ENCODE measurements at places on chromosomes 3 and 15. TPM values are rescaled to one million over a fixed set of nuclear protein-coding genes. Genes with fewer than 3 reads are reported as not detected.

- peak; percentile 56 for DNase-seq
- H3K4me1 ChIP-seq = peaks cover 18% of the 10 kb centered on the region
- H3K4me3 ChIP-seq = peak overlapping the region; percentile 16
- no peaks in the 10 kb centered on the region for H3K36me3 ChIP-seq
These were observed 6.2 kb downstream of the MELTF start for GRCh38 chr3:197023241-197023997.

The FMN1 gene
- 1.6 TPM for total RNA-seq

- no peak for DNase-seq
- H3K4me3 ChIP-seq = no peak overlapping the region
- H3K4me1 ChIP-seq = no peaks in the 10 kb centered on the region
- H3K36me3 ChIP-seq = no peaks in the 10 kb centered on the region
- H3K27me3 ChIP-seq = no peaks in the 10 kb centered on the region
These were observed 27.3 kb downstream of the SERP1 start for GRCh38 chr3:150519026-150519425.

GRCh38 chr15:99925661-99926461, 192.6 kb upstream of the LYSMD4 start:
- H3K27ac ChIP-seq = peak overlapping the region; percentile 74
- no peaks in the 10 kb centered on the region for H3K36me3 ChIP-seq
- H3K4me3 ChIP-seq = peak overlapping the region; percentile 41
- peaks cover 13% of the 10 kb centered on the region for H3K4me1 ChIP-seq
- peak; percentile 73 for DNase-seq
- H3K27me3 ChIP-seq = peaks cover 4% of the 10 kb centered on the region

GRCh38 chr3:3355442-3355841, 176.0 kb upstream of the CRBN start:
- H3K4me3 ChIP-seq = no peak overlapping the region
- H3K4me1 ChIP-seq = peaks cover 7% of the 10 kb centered on the region
- H3K27me3 ChIP-seq = no peaks in the 10 kb centered on the region
- peak; percentile 10 for DNase-seq
- no peaks in the 10 kb centered on the region for H3K36me3 ChIP-seq

DNA sequence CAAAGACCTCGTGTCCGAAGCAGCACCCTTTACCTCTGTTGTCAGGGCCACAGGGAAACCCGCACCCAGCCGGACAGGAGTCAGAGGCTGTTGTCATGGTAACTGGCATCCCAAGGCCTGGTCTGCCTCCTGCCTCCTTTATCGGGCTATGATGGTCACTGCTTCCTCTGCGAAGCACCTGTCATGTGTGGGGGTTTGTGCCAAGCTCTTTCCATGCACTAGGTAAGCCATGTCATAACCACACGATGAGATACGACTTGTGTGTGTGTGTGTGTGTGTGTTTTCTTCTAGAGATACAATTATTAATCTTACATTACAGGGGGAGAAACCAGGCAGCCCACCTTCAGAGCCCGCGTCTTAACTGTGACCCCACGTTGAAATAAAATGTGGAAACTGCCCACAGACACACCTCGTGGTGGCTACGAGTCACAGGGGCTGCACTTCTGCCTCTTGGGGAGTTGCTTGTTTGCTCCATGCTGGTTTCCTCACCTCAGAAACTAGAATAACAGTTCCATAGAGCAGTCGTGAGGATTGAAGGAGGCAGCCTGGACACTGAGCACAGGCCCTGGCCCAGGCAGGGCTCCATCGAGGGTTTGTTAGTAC, 18.0 kb downstream of the ZDHHC19 start:
- no peaks in the 10 kb centered on the region for H3K27me3 ChIP-seq
- H3K4me1 ChIP-seq = peaks cover 39% of the 10 kb centered on the region
- peak overlapping the region; percentile 65 for H3K27ac ChIP-seq
- no peak overlapping the region for H3K4me3 ChIP-seq

The TRH gene
- 0.13 TPM for total RNA-seq

- no peaks in the 10 kb centered on the region for H3K27me3 ChIP-seq
- H3K36me3 ChIP-seq = no peaks in the 10 kb centered on the region
- DNase-seq = no peak
- H3K4me1 ChIP-seq = no peaks in the 10 kb centered on the region
These were observed 339.0 kb downstream of the IL5RA start for GRCh38 chr3:2771193-2771592.

- no peak for DNase-seq
- H3K27ac ChIP-seq = no peak overlapping the region
- no peak overlapping the region for H3K4me3 ChIP-seq
- H3K4me1 ChIP-seq = no peaks in the 10 kb centered on the region
- no peaks in the 10 kb centered on the region for H3K27me3 ChIP-seq
These were observed 327.8 kb upstream of the ATP11B start for GRCh38 chr3:182465301-182466185.

The ISLR2 gene
- 1.4 TPM for total RNA-seq

- no peaks in the 10 kb centered on the region for H3K36me3 ChIP-seq
- peak overlapping the region; percentile 89 for H3K27ac ChIP-seq
- H3K27me3 ChIP-seq = no peaks in the 10 kb centered on the region
- no peak overlapping the region for H3K4me3 ChIP-seq
- peak; percentile 80 for DNase-seq
- peaks cover 18% of the 10 kb centered on the region for H3K4me1 ChIP-seq
These were observed 242.5 kb downstream of the ATP8B4 start for GRCh38 chr15:49876401-49877038.

GRCh38 chr15:44102675-44103254, 92.3 kb downstream of the FRMD5 start:
- peak; percentile 59 for DNase-seq
- H3K4me1 ChIP-seq = peaks cover 4% of the 10 kb centered on the region
- no peaks in the 10 kb centered on the region for H3K27me3 ChIP-seq
- H3K36me3 ChIP-seq = no peaks in the 10 kb centered on the region
- no peak overlapping the region for H3K4me3 ChIP-seq

DNA sequence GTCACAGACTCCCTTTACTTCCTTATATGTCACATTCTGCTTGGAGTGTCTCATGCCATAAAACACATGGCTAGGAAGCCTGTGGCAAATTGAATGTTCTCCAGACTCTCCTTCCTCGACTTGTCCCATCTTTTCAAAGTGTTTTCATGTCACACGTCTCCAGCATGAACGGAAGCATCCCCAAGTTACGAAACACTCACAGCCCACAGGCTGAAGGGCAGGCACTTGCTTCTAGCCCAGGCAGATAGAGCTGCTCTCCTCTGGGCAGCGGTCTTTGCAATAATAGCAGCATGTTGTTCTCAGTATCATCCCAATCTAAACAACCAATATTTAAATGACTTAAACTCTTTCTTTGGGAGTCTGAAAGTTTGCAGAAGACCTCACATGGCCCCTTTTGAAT, 85.3 kb upstream of the ADAMTS9 start:
- H3K27ac ChIP-seq = no peak overlapping the region
- DNase-seq = no peak
- no peaks in the 10 kb centered on the region for H3K36me3 ChIP-seq

DNA sequence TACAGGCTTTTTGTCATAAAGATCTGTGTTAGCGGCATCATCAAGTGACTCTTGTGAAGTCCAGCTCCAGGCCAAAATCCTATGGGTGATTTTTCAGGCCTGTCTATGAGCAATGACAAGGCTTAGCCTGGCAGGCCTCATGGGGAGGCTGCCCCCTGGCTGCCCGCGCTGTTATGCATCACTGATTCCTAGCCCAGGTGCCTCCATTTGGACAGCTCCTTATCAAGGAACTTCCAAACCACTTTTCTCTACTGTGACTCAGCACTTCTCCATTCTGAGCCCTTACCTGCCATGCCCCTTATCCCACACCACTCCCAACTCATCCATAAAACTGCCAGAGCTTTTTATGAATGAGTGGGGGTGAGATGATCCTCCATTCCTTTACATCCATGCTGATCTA, 91.5 kb upstream of the C3orf80 start:
- H3K27ac ChIP-seq = no peak overlapping the region
- H3K4me3 ChIP-seq = no peak overlapping the region
- no peaks in the 10 kb centered on the region for H3K36me3 ChIP-seq

The TMEM43 gene
- 66.1 TPM for total RNA-seq

GRCh38 chr3:141346418-141346817, 21.9 kb upstream of the ZBTB38 start:
- H3K4me1 ChIP-seq = no peaks in the 10 kb centered on the region
- H3K4me3 ChIP-seq = no peak overlapping the region
- DNase-seq = no peak
- no peaks in the 10 kb centered on the region for H3K27me3 ChIP-seq
- no peak overlapping the region for H3K27ac ChIP-seq

The DNAJA4 gene
- total RNA-seq = 27.8 TPM

The CCR1 gene
- total RNA-seq = 3.1 TPM

- H3K27ac ChIP-seq = peak overlapping the region; percentile 57
- H3K27me3 ChIP-seq = no peaks in the 10 kb centered on the region
- peaks cover 11% of the 10 kb centered on the region for H3K4me1 ChIP-seq
- peak; percentile 89 for DNase-seq
- no peaks in the 10 kb centered on the region for H3K36me3 ChIP-seq
- H3K4me3 ChIP-seq = no peak overlapping the region
These were observed 43.9 kb downstream of the P3H2 start for GRCh38 chr3:190076601-190077394.

GRCh38 chr15:45377609-45378148, 665 bp downstream of the GATM start:
- peak overlapping the region; percentile 77 for H3K4me3 ChIP-seq
- peak; percentile 87 for DNase-seq
- peak overlapping the region; percentile 94 for H3K27ac ChIP-seq
- H3K36me3 ChIP-seq = peaks cover 12% of the 10 kb centered on the region

The RARB gene
- 23.2 TPM for total RNA-seq

The SMCO1 gene
- 1.6 TPM for total RNA-seq

The HRH1 gene
- total RNA-seq = 6.2 TPM

The C3orf62 gene
- total RNA-seq = 3.1 TPM

DNA sequence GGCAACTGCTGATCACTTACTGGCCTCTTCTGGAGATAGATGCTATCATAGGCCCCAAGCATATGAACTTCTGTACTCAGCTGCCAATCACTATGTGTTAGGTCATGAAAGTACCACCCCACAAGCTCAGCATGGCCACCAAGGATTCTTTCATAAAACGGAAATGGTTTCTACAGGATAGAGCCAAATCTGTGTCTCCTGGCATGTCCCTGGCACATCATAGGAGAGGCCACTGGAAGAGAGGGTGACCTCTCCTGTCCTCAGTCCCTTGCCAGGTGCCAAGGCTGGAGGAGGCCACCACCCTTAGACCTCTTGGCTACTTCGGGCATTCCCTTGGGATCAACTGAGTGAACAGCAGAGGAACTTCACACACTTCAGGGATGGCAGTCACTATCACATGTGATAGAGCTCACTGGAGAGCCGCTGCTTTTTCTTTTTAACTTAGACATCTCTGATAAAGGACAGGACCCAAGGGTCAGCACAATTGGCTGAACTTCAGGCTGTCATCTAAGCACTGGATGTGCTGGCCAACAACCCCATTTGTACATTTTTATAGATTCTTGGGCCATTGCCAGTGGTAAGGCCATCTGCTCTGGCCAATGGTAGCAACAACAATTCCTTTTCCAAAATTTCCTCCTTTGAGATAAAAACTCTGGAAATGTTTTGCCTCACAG, 425.2 kb downstream of the SQOR start:
- H3K36me3 ChIP-seq = no peaks in the 10 kb centered on the region
- H3K27ac ChIP-seq = no peak overlapping the region
- no peak overlapping the region for H3K4me3 ChIP-seq
- DNase-seq = peak; percentile 36
- no peaks in the 10 kb centered on the region for H3K27me3 ChIP-seq

The SUCNR1 gene
- total RNA-seq = 0.04 TPM

The SLC27A2 gene
- 0.18 TPM for total RNA-seq
